ENCODE measurements at places on chromosomes 11 and 22.

- no peak for DNase-seq
Observed at GRCh38 chr22:50170453-50171318, at the start of gene PANX2. Gene PANX2 (plus strand): TSS chr22:50170731. CDS start chr22:50170731, 0 bp downstream.

- DNase-seq = no peak
Observed at GRCh38 chr11:102410382-102410784, 42.2 kb downstream of the TMEM123 start.

- no peak for DNase-seq
Observed at GRCh38 chr11:44702889-44703288, 23.9 kb upstream of the TSPAN18 start.

DNA sequence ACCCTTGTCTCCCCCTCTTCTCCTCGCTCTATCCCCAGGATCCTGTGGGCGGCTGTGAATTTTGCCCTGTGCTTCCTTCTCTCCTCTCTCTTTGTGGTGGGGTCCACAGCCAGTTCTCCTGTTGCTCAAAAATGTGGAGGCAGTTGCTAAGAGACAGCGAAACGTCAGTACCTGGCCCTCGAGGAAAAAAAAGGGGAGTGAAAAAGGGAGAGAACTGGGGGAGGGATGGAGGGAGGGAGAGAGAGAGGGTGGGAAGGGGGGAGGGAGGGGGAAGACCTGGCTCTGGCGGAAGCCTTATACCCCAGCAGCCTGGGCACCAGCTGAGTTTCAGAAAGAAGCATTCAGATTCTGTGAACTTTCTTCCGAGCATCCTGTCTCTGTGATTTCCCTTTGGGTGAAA lies 2.1 kb upstream of the LRRC55 start:
- DNase-seq = no peak

GRCh38 chr11:106133529-106133928 lies 56.1 kb downstream of the AASDHPPT start:
- DNase-seq = no peak

GRCh38 chr11:82076126-82076525 lies 657.5 kb downstream of the FAM181B start:
- DNase-seq = no peak

- DNase-seq = no peak
Observed at GRCh38 chr11:126113963-126114362, 51.3 kb upstream of the CDON start.

DNA sequence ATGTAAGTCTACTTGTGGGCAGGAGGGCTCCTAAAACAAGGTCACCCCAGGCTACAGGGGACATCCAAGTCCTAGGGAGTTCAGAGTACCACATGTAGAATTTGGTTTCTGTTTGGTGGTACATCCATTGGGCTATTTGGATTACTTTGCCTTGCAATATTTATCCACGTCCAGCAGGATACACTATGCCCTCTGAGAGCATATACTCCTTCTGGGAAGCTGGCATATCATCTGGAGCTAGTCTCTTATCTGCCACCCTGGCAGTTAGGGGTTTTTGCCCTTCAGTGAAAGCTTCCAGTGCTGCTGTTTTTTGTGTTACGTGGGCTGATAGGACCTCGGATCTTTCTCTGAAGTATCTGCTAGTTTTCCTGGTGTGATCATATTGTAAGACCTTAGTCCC lies 7.3 kb downstream of the LMO2 start:
- DNase-seq = no peak

- DNase-seq = no peak
Observed at GRCh38 chr11:116073854-116074837, 569.9 kb upstream of the CADM1 start.

DNA sequence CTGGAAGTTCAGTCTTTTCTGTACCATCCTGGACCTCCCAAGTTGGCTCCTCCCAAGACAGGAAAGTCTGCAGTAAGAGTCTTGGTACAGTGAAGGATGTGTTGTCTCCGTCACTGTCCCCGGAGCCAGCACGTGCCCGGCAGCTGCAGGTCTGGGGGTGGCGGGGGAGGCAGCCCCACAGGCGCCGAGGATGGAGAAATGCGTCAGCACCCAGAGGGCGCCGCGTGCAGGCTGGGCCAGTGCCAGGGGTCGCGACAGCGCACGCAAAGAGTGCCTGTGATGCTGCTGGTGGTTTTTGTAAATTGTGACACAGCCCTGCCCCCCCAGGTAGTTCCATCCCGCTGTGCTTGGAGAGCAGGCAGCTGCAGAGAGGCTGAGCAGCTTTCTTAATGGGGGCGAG lies 1200.5 kb downstream of the BRD1 start:
- no peak for DNase-seq

DNA sequence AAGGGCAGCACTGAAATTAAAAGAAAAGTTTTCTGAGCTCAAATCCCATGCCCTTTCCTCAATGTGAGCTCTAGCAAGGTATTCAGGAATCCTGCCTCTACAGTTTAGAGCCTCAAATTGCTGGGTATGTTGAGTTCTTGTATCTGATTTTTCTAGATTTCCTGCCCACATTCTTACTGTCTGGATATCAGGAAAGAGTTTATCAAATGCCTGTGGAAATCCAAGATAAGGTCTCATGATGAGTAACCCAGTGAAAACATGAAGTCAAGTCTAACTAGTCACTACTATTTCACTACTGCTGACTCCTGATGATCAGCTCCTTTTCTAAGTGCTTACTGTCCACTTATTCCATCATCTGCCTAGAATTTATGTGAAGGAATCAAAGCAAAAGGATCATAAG lies 29.8 kb downstream of the LIMK2 start:
- DNase-seq = no peak

GRCh38 chr11:74493791-74494630 lies 487 bp upstream of the LIPT2 start:
- no peak for DNase-seq

GRCh38 chr11:114179234-114179941 lies 116.8 kb upstream of the NNMT start:
- DNase-seq = no peak

- no peak for DNase-seq
Observed at GRCh38 chr11:68838572-68838964, 3.1 kb downstream of the CPT1A start.
